ENCODE measurements at places on chromosomes 2 and 18.

GRCh38 chr2:86513948-86514660, 49.1 kb downstream of the CHMP3 start:
- DNase-seq: no peak

- no peak for DNase-seq
These were observed 82.3 kb upstream of the MCFD2 start for GRCh38 chr2:46997884-46998283.

GRCh38 chr2:225022188-225022587, 20.1 kb downstream of the DOCK10 start:
- no peak for DNase-seq

- DNase-seq: no peak
These were observed 12.5 kb upstream of the HNRNPLL start for GRCh38 chr2:38615237-38615636.

DNA sequence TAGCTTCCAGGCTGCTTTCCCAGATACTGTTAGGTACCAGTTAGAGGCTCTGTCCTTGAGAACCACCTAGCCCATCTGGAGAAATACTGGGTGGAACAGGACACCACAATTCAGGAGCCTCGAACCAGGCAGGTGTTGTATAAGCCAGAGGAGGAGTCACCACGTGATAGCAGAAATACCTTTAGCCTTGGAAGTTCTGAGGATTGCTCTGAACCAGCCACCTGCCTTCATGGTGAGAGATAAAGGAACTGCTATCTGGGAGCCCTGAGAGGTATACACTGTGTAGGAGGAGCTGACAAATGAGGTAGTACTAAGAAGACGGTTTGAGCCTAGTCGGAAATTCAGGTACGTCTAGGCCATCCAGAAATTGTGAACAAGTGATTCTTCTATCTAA, 7.6 kb upstream of the GPBAR1 start:
- no peak for DNase-seq

DNA sequence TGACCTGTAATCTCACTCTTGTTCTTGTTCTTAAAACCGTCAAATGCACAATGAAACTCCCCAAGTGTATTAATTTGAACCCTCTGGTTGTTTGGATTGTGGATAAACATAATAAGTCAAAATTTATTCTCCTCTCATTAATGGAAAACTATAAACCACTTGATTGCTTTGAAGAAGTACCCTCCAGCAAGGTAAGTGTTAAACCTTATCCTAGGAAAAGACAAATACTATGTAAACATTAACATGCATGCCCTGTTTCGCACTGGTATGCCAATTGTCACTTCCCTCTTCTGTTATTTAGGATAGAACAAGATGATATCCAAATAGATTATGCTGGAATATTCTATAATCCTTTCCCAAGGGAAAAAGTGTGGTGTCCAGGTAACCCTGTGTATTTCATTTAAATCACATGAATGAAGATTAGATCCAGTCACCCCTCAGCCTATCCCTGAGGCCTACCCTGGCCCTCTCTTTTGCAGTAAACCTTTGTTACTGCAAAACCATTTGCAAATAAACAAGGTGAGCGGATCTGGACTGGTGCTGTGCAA, 1.3 kb downstream of the ADI1 start:
- no peak for DNase-seq

GRCh38 chr2:37333256-37333655, 8.6 kb upstream of the PRKD3 start:
- no peak for DNase-seq

DNA sequence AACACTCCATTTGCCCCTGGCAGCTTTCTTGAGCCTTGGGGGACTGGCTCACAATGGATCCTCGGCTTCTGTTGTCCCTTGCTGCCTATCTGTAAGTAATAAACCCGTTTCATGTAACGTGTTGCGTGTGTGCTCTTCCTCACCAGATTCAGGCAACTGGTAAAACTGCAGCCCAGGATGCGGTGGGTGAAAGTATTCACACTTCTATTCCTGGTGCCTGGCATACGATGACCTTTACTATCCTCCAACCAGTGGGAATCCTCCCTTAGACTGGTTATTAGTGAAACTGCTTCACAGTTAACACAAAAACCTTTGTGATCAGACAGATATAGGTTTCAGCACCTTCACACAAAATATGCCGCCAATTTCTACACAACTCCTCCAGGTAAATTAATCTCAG, 13.6 kb upstream of the ICA1L start:
- DNase-seq: no peak

DNA sequence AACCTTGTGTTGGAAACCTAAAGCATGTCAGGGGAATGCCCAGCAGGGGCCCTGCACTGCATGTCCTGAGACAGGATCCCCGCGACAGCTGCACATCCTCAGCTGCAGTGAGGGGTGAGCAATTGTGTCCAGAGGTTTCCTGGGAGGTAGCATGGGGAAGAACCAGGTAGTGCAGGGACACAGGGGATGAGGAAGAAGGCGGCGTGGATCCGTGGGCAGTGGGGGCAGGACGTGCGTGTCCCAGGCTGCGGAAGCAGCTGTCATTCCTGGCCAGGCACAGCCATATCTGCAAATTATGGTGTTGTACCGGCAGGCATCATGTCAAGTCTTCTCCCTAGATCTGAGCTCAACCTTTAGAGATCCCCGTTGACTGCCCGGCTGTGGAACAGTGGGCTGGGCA, 238.2 kb upstream of the MYT1L start:
- DNase-seq: no peak

DNA sequence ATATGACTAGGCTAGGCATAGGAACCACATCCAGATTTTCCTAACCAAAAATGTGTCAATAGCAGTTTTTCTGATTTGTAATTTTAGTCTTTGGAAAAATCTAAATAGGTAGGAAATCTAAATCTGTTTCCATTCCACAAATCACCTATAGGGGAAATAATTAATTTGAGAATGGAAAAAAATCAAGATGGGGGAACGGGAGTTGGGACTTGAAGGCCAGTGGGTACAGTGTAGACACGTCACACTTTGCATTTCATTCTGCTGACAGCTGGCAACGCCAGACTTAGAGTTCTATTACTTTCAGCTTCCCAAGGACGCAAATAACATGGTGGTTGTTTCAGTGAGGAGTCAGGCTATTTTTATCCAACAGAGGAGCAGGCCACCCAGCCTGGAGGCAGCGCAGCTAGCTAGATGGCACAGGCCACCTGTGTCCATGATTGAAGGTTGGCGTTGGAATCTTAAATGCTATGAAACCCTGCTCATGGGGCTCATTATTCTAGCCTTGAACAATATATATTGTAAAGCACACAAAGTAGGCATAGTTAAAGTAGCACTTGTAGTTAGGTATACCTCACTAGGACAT, 23.4 kb downstream of the HNRNPA3 start:
- no peak for DNase-seq

DNA sequence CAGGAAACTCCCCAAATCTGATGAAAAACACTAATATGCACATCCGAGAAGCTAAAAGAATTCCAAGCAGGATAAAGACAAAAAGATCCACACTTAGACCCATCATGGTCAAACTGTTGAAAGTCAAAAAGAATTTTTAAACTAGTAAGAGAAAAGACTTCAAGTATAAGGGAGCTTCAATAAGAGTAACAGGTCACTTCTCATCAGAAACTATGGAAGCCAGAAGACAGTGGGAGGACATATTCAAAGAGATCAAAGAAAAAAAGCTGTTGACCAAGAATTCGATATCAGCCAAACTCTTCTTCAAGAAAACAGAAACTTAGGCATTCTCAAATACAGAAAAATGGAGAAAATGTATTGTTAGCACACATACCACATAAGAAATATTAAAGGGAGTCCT, 50.4 kb downstream of the ZC3H8 start:
- DNase-seq: no peak

DNA sequence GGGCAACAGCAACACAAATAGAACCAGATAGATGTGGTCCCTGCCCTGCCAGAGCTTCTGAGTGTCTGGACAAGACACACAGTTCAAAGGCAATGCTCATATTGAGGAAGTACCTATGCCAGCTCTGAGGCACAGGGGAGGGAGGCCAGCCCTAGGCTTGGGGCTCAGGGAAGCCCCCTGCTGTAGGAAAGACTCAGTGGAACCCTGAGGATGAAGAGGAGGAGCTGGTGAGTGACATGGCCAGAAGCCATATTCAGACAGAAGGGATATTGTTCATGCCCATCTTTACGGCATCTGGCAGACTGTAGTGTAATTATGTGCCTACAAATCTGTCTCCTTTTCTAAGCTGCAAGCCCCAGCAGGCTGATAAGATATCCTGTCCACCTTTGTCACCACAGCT, 8.8 kb downstream of the SIGLEC15 start:
- DNase-seq: no peak

DNA sequence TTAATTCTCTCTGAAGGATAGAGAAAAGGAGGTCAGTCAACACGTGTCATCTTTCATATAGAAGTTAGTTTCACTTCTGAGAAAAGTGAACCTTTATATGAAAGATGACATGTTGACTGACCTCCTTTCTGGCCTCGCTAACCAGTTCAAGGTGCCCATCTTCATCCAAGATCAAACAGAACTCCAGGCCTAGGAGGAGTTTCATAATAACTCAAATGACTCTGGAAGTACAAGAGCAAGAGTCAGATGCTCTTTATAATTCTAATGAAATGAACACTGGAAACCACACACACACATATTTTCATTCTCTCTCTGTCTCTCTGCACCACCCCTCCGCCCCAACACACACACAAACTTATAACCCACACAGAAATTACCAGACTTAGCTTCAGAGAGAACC, 16.3 kb downstream of the ANKRD44 start:
- no peak for DNase-seq

- no peak for DNase-seq
These were observed 34.1 kb upstream of the NXPH2 start for GRCh38 chr2:138814123-138814898.

- no peak for DNase-seq
These were observed 9.7 kb downstream of the KIDINS220 start for GRCh38 chr2:8827729-8828128.

GRCh38 chr18:74773171-74773624, 175.5 kb downstream of the ZNF407 start:
- DNase-seq: no peak

GRCh38 chr2:103132536-103133217, 370.8 kb downstream of the TMEM182 start:
- DNase-seq: no peak

GRCh38 chr2:145807968-145808367, 1288.0 kb upstream of the ZEB2 start:
- DNase-seq: no peak

DNA sequence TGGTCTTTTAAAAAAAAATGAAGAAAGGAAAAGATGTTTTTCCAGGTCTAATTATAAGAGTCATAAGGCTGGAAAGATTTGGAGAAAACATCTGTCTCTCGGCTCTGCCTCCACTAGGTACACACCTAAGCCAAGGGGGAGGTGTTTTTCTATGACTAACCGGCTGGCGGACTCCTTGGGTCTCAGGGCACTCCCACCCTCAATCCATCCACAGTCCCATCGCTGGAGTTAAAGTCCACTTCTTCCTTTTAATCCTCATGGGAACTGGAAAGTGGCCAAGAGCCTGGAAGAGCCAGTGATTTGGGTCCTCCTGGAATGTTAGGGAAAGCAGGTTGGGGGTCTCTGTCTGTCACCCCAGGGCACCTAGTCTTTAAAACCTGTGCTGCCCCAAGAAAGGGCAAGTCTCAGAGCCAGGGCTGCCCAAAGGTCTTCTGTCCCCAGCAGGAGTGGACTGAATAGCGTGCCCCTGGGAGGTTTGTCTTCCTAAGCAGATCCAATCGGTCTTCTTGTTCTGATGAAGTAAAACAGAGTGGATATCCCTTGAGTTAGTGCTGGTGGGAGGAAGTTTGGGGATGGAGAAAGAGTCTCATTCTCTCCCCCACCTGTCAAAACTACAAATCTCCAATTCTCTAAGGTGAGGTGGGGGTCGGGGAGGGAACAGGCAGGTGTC, 66.4 kb downstream of the MCFD2 start:
- DNase-seq: no peak

DNA sequence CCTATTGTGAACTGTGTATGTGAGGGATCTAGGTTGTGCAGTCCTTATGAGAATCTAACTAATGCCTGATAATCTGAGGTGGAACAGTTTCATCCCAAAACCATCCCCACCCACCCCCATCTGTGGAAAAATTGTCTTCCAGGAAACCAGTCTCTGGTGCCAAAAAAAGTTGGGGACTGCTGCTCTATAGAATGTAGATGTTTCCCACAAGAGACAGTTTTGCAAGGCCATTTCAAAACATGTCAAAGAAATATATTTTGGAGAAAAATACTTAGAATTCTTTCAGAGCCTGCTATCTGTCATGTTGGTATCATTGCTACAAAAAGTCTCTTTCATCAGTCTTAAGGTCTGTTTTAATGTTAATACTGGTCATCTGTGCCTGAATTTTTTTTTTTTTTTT, 4.1 kb upstream of the SLC39A10 start:
- DNase-seq: no peak

GRCh38 chr2:11028407-11028916, 116.7 kb downstream of the KCNF1 start:
- no peak for DNase-seq

GRCh38 chr2:179106342-179106675, 56.4 kb upstream of the CCDC141 start:
- DNase-seq: no peak

GRCh38 chr2:126795656-126796055, 103.0 kb upstream of the TEX51 start:
- no peak for DNase-seq

GRCh38 chr2:101273056-101273455, 20.4 kb downstream of the CNOT11 start:
- DNase-seq: no peak

DNA sequence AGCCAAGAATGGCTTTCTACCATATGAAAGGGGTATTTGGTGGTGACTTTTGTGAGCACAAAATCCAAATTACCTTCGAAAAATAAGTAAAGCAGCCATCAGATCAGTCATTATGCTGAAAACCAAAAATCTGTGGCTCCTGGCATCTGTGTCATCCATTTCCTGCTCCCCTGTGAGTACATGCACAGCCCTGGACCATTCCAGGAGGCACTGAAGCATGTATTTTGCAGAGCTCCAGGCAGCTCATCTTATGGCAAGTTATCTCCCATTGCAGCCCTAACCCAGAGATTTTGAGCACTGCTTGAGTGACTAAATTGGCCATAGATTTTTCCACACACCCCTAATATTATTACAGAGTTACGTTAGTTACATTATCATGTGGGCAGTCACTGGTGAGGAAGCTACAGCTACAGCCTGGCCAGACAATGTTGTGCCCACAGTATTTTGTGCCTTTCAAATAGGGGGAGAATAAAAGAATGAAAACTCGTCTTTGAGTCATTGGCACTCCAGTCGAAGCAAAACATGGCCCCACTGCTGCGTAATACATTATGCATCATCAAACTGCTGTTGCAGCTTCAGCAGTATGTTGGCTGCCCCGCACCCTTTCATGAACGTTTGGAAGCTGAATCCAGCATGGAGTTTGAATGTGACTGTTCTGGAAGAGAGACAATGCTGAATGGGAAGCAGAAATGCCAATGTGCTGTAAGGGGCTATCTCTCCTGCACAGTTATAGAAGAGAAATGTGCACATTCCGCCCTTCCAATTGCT, 702.2 kb downstream of the RNF144A start:
- no peak for DNase-seq

GRCh38 chr2:854460-854859, 96.2 kb upstream of the SNTG2 start:
- DNase-seq: no peak

All from GOT3 (cell line).